ENCODE measurements at places on chromosomes 12 and 14. TPM values are rescaled to one million over a fixed set of nuclear protein-coding genes. Genes with fewer than 3 reads are reported as not detected.

Gene KRT6C
- not detected for polyA plus RNA-seq

Gene PCBP2
- 94.3 TPM for polyA plus RNA-seq

Gene NANOG
- not detected for polyA plus RNA-seq

Gene AICDA
- polyA plus RNA-seq, result not detected

GRCh38 chr14:105092171-105093037 lies 27.2 kb upstream of the GPR132 start:
- peak; percentile 61 for DNase-seq

DNA sequence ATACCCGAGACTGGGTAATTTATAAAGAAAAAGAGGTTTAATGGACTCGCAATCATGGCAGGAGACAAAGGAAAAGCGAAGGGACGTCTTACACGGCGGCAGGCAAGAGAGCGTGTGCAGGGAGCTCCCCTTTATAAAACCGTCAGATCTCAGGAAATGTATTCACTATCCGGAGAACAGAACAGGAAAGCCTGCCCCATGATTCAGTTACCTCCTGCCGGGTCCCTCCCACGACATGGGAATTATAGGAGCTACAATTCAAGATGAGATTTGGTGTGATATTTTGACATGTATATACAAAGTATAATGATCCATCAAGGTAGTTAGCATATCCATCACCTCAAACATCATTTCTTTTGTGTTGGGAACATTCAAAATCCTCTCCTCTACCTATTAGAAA lies 2.3 kb upstream of the CDCA4 start:
- peak; percentile 39 for DNase-seq

DNA sequence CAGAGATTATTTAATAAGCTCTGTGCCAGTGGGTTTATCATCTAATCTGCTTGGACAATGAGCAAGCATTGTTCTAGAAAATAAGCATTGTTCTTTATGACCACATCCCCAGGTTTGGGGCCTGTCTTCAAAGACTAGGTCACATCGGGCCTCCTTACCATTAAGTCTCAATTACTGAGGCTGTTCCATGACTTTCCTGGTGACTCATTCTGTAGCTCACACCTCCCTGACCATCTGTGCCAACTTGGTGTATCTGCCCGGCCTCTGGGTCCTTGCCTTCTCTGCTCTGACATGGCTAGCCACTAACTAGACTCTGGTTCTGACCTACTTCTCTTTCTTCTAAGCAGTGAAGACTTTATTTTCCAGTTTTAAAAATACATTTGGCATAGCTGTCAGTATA lies 44.4 kb upstream of the PLEKHA5 start:
- peak; percentile 4 for DNase-seq

DNA sequence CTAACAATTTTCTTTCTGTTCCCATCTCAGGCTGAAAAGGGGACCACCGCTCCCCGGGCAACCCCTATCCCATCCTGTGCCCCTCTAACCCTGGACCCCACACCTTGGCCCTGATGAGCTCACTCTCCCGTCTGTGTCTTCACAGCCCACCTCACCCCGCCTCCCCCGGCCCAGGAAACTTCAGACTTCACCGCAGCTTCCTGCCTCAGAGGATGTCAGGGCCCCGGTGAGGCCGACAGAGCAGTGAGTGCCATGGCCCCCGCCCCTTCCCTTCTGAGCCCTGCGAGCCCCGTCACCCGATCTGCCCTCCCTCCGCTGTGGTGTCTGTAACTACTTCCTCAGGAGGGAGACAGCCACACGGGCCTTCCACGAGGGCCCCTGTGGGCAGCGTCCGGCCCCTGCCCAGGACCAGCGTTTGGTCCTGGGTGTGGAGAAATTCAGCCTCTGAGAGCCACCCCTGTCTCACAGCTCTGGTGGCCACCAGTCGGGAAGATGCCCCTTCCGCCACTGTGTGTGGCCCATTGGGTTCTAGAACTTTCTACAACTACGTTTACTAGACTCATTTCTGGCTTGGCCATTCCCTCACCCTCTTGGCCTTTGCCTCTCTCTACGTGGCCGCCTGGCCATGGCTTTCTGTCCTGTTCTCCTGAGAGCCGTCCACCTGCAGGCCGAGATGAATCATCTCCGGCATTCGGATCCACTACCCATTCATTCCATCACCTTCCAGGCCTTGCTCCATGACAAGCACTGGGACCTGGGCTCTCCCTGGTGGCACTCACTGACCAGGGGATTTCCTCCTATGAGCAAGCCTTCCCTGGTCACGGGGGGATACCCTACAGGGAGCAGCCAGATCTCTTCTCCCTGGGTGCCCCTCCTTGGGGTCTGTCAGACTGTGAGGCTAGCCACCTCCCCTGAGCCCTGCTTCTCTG lies 3.4 kb downstream of the RHOF start:
- no peak for DNase-seq

GRCh38 chr12:89756194-89756584 lies 47.6 kb upstream of the ATP2B1 start:
- DNase-seq, result no peak

GRCh38 chr12:46919666-46920400 lies 94.0 kb upstream of the SLC38A4 start:
- peak; percentile 57 for DNase-seq

GRCh38 chr14:69695322-69696203 lies 71.4 kb upstream of the SRSF5 start:
- peak; percentile 38 for DNase-seq

DNA sequence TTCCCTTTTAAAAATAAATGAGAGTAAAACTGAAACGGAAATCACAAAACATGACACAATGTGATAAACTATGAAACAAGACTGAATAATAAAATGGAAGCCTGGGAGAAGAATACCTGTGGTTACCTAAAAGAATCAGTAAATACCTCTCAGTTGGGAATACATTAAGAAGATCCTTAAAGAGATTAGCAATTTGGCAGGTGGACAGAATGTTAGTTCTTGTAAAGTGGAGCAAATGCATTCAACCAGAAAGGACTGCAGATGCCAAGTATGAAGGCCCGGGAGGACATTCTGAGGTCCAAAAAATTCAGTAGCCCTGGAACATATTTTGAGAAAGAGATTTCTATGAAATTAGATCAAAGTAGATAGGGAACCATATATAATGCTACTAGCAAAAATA lies 861.3 kb upstream of the SEL1L start:
- no peak for DNase-seq

GRCh38 chr12:109731231-109731731 lies 17.7 kb downstream of the FAM222A start:
- no peak for DNase-seq

DNA sequence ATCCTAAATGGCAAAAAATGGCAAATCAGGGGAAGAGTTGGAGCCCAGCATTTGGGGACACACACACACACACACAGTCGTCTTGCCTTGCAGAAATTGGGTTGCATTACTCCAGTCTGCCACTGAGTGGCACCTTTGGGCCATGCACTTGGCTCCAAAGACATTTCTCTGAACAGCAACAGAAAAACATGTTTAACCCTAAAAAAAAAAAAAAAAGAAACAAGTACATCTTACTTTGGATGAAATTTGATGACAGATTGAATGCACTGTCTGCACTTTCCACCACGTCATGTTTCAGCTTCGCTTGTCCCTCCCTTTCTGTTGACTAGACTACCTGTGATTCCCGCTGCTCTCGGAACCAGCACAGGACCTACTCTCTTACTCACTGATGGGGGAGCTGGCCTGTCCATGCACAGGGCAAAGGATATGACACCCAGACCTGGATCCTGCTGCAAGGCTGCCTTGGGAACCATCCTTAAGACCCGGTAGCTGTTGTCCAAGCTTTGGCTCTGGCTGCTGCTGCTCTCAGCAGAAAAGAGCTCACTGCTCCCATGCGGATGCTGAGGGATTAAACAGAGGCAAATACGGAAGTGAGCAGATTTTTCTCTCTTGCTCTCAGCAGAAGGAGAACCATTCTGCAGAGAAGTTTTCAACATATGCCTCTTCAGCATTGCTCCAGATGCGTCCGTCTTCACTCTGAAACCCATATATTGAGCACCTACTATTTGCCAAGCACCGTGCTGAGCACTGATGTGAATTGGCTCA lies 376.8 kb downstream of the DPF3 start:
- DNase-seq, result peak; percentile 85

All from GM23248 (cell line).